ENCODE measurements at places on chromosomes 1 and 21.

- DNase-seq: no peak
Measured at GRCh38 chr1:163366555-163366954, 44.8 kb downstream of the NUF2 start.

GRCh38 chr1:11951901-11952300 lies 17.4 kb downstream of the PLOD1 start:
- DNase-seq: no peak

GRCh38 chr1:32536117-32536516 lies 3.1 kb upstream of the ZBTB8A start:
- DNase-seq: no peak

DNA sequence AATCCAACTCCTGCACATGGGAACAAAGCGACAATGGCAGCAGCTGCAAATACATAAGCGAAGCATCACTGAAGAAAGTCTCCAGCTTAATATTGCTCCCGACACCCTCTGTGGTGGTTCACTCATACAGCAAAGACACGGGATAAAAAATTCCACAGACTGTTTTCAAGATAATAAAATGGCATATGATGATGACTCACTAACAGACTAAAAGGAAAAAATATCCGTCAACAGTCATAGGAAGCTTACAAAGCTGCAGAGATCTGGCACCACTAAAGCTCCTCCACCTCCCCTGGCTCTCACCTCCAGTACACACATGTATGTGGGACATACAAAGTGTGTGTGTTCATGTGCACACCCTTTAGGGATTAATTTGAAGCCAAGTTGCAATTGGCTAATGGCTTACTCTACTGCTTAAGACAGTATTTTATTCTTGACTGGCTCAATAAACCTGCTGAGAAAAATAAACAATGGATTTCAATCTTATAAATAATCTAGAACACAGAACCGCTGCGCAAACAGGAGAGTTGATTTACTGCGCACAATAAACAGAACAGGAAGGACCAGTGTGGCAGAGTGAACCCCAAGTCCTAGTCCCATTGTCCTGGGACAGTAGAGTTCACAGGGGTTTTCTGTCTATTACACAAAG lies 94.4 kb downstream of the SLC45A1 start:
- DNase-seq: peak; percentile 61

- no peak for DNase-seq
Measured at GRCh38 chr1:108154314-108154713, 45.8 kb downstream of the SLC25A24 start.

GRCh38 chr1:204199579-204199978 lies 3.3 kb upstream of the KISS1 start:
- no peak for DNase-seq

- DNase-seq: no peak
Measured at GRCh38 chr1:62247391-62248168, 52.9 kb downstream of the L1TD1 start.

DNA sequence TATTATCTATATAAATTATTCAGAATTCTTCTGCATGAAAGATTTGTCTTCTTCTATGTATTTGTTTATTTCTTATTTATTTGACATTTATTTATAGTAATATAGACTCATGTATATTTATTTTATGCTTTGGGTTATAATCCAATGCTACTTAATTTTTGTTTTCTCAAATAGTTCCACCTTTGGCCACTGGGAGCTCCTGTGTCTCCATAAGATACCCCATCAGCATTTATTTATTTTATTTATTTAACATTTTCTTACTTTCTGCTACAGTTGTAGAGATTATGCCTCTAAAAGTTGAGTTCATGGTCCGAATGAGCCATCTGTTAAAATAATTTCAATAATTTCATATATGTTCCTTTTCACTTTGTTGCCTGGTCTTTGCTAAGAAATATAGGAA lies 289.4 kb downstream of the ADGRL2 start:
- DNase-seq: no peak

DNA sequence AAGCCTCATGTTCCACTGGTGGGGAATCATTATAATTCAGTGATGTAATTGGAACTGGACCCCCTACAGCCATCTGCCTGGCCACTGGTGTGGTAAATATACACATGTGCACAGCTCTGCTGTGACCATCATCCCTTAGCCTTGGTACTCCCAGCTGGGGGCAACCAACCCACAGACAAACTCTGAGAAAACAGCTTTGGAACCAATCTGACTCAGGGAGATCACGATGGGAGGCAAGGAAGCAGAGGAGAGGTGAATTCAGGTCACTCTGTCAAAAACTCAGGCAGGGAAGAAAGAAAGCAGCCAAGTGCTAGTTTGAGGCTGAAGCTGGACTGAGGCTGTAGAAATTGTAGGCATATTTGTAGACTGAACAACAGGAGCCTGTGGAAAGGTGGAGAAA lies 197.8 kb upstream of the GALNT2 start:
- DNase-seq: no peak

GRCh38 chr1:37793773-37794371 lies at the start of gene MANEAL:
Gene MANEAL, plus strand, starts transcription at chr1:37793847. Its CDS starts 336 bp downstream, at chr1:37794183.
- no peak for DNase-seq

DNA sequence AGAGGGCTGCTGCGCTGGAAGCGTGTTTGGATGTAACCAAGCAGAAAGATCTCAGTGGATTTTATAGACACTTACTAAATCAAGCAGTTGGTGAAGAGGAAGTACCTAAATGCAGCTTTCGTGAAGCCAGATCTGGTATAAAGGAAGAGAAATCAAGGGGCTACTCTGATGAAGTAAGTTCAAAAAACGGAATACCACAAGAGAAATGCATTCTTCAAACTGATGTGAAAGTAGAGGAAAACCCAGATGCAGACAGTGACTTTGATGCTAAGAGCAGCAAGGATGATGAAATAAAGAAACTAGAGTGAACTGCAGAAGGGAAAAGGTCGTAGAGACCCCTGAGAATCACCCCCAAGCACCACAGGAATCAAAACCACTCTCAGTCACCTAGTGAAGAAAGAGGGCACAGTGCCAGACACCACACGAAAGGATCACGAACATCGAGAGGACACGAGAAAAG lies 40.8 kb upstream of the NEXN start:
- DNase-seq: no peak

GRCh38 chr21:43866659-43867331 lies 1.8 kb downstream of the AGPAT3 start:
- no peak for DNase-seq

DNA sequence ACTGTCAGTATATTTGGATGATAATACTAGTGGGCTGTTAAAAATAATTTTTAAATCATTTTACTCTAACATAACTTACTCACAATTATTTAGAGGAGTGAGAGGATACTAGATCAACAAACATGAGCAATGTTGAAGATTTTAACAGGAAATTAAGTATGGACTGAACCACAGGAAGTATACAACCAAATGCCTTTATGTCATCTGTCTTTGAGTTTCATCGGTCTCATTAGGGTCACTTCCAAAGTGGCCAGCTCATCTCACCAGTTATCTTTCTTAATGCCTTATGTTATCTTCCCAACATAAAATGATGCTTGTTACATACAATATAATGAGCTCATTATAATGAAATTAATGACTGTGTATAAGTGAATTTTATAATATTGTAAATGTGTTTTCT lies 1.5 kb upstream of the RGS1 start:
- no peak for DNase-seq

DNA sequence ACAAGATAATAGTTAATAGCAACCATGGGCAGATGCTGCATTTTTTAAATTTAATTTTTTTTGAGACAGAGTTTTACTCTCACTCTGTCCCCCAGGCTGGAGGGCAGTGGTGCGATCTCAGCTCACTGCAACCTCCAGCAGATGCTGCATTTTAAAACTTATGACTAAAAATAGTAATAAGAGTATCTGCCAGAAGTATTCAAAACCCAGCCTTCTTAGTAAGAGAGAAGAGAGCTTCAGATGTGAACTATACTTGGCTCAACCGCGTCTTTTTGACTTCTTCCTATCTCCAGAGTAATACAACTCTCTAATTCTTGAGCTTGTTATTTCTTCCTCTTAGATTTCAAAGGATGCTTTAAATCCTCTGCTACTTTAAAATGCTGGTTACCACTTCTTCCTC lies 4.6 kb downstream of the RPS27 start:
- DNase-seq: no peak

GRCh38 chr1:212097360-212097759 lies 61.8 kb downstream of the DTL start:
- no peak for DNase-seq

- DNase-seq: no peak
Measured at GRCh38 chr1:3676581-3677470, 24.5 kb downstream of the TP73 start.

DNA sequence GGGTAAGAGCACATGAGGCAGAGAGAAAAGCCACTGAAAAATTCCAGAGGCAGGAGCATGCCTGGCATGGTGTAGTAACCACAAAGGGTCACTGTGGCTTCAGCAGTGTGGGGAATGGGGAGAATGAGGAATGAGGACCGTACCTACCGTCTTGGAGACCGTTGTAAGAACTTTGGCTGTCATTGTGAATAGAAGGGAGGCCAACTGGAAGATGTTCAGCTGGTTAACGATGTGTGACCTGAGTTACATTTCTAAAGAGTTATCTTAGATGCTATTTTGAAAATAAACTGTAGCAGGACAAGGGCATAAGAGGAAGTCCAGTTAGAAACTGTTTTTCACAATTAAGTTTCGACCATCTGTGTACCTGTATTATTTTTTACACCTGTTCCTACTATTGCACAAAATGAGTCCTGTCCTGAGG lies 365.5 kb upstream of the SGIP1 start:
- no peak for DNase-seq

DNA sequence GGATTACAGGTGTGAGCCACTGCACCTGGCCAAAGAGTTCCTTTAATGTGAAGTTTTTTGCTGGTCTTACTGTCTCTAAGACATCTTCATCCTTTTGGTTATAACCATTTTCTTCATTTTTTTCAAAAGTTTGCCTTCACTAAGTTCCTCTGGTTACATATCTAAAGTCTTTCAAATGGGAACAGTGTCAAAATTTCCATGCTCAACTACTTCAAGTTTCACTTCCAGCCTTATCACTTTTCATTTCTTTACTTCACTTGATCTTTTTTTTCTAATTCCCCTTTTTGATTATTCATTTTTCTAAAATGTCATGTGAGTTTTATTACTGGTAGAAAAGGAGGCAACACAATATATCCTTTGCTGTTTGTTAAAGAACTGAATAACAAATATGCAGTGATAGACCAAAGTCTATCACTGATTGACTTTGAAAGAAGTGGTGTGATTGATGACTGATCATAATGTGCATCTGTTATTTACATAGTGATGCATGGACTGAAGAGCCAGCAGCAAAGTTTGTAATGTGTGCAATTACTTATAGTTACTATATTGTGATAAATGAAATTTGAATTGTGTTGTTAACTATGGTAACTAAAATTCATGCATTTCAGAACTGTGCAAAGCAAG lies 16.0 kb upstream of the ZFYVE9 start:
- DNase-seq: no peak

GRCh38 chr1:193104502-193104906 lies 710 bp downstream of the GLRX2 start:
- DNase-seq: peak; percentile 20

DNA sequence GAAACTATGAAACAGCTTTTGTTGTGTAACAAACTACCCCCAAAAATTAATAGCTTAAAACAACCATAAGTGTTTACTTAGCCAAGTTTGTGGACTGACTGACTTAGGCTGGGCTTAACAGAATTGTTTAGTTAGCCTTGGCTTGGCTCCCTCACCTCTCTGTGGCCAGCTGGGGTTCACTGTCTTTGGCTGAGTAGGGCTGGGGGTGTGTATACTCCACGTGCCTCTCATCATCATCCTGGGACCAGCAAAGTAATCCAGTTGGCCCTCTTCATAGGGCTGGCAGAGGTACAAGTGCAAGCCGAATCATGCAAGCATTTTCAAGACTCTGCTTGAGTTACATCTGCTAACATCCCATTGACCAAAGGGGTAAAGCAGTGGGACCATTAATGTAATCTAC lies 252.3 kb downstream of the BRINP2 start:
- DNase-seq: no peak

- DNase-seq: no peak
Measured at GRCh38 chr1:91171898-91172297, 150.1 kb upstream of the ZNF644 start.

DNA sequence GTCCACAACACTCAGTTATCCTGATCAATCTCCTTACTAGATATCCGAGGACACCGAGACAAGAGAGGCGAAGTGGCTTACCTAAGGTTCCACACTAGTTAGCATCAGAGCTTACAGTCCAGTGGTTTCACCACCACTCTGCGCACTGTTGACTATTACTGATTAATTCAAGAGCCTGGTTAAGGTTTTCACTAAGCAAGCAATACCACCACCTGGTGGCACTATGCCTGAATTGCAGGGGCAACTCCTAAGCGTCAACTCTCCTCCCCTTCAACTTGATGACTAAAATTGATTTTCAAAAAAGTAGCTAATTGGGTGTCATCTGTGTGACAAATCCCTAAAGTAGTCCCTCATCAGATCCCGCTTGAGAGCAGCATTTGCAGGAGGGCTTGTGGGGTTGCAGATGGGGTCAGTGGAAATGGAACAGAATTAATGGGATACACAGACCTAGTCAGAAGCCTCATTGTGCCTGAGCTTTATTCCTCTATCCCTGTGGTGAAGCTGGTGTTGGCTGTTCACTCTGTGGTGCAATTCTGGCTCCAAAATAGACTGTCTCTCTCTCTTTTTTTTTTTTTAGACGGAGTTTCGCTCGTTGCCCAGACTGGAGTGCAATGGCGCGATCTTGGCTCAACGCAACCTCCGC lies 9.1 kb downstream of the TTC22 start:
- peak; percentile 33 for DNase-seq

GRCh38 chr1:71785450-71785849 lies 496.9 kb downstream of the NEGR1 start:
- DNase-seq: no peak

GRCh38 chr1:12177999-12178441 lies 11.2 kb downstream of the TNFRSF1B start:
- no peak for DNase-seq

DNA sequence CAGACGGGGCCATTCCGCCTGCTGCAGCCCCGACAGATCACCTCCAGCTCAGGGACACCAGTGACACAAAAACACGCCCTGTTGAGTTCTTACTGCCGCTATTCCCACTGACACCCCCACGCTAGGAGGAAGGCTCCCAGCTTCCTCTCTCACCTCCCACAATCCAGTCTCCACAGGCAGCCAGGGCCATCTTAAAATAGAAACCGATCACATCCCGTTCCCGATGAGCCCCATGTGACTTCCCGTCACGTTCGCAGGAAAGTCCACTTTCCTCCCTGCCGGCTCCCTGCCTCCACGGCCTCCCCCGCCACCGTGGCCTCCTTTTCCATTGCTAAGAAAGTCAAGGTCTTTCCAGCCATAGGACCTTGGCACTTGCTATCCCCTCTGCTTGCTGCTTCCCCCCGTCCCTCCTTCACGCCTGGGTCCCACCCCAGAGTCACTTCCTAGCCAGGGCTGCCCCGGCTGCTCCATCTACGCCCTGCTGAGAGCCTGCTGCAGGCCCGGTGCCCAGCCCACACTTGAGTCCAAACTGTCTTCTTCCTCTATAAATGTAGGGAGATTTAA lies 24.0 kb upstream of the DDOST start:
- DNase-seq: no peak

Measured in HFF-Myc (cell line).